IMR-90 (cell line): ENCODE measurements at places on chromosomes 6 and 20. TPM values are rescaled to one million over a fixed set of nuclear protein-coding genes. Genes with fewer than 3 reads are reported as not detected.

The POU3F2 gene
- total RNA-seq, result not detected in 2 replicates

The SIGLEC1 gene
- total RNA-seq, result not detected in 2 replicates

- no peak for DNase-seq
Measured at GRCh38 chr6:106247733-106248132, 77.8 kb downstream of the ATG5 start.

DNA sequence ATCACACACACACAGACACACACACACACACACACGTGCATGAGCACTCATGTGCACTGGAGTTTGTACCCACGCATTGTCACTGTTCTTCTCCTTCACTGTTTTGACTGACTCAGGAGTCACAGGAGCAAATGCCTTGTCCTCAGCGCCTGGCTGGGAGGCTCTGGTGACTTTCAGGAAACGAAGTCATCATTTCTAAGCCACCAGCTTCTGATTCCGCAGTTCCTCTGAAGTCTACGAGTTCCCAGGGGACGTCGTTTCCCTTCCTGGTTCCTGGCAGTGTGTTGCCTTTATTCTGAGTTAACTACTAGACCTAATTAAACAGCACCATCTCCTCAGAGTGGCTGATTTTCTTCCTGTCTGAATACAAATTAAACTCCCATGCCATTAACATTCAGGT is 82.2 kb upstream of the PMEPA1 start:
- DNase-seq, result no peak

DNA sequence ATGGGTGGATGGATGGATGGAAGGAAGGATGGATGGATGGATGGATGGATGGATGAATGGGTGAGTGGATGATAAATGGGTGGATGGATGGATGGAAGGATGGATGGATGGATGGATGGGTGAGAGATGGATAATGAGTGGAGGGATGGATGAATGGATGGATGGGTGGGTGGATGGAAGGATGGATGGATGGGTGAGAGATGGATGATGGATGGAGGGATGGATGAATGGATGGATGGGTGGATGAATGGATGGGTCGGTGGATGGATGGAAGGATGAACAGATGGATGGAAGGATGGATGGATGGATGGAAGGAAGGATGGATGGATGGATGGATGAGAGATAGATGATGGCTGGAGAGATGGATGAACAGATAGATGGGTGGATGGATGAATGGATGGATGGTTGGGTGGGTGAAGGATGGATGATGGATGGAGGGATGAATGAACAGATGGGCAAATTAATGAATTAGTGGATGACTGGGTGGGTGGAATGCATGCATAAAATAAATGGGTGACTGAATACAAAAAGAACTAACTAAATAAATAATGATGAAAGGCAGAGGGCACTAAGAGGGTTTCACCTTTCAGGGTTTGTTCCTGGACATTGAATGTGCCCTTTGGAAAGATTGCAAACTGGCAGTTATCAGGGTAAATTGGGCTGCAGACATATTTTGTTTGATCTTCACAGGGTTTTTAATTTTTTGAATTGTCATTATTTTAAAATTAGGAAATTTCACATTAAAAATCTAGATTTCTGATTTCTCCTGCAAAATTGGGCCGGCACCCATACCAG is 50.9 kb upstream of the PTPN1 start:
- DNase-seq, result no peak

DNA sequence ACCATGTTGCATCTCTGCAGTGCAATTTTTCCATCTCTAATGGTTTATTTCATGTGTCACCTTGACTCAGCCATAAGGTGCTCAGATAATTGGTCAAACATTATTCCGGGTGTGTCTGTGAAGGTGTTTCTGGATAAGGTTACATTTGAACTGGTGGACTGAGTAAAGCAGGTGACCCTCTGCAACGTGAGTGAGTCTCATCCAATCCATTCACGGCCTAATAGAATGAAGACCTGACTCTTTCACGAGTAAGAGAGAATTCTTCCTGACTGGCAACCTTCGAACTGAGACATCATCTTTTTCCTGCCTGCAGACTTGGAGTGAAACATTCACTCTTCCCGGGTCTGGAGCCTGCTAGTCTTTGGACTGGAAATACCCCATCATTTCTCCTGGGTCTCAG is 77.1 kb upstream of the SLC22A23 start:
- DNase-seq, result no peak
